Hematopoietic multipotent progenitor cell (in vitro differentiated cells): ENCODE measurements at places on chromosomes 6 and 20.
A peak's percentile ranks its signal among the peaks of the same experiment; 100 is the strongest.

DNA sequence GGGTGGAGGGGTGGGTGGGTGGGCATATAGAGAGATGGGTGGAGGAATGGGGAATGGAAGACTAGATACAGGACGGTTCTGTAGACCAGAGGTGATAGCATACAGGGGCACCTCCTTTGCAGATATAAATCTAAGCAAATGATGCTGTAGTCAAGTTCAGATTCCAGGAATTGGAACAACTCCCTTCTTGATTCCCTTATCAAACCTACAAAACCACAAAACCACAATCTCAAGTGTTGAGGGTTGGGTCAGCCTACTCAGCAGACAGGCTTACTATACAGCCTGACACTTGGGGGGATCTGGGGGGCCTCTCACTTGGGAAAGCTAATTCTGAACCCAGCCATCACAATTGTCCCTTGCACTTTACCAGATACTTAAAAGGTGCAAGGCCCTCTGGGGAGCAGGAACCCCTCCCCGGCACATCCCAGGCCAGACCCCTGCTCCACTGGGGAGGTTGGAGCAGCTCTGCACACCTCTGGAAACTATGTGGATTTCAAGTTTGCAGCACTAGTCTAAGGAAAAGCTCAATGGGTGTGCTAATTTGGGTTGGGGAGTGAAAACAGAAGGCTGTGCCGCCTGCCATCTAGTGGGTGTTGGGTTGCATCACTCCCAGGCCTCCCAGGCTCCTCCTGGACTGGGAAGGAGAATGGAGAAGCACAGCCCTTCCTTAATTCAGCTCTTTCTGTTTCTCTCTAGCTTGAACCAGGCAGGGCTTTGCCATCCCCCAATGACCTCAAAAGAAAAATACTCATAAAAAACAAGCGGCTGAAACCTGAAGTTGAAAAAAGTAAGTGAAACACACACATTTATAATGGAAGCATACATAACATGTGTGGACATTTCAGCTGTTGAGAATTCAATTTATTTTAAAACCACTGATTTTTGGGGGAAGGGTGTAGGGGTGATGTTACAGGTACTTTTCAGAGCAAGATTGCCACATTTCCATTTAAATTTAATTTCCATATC is 121.2 kb upstream of the LAMP5 start:
- no peak for DNase-seq

DNA sequence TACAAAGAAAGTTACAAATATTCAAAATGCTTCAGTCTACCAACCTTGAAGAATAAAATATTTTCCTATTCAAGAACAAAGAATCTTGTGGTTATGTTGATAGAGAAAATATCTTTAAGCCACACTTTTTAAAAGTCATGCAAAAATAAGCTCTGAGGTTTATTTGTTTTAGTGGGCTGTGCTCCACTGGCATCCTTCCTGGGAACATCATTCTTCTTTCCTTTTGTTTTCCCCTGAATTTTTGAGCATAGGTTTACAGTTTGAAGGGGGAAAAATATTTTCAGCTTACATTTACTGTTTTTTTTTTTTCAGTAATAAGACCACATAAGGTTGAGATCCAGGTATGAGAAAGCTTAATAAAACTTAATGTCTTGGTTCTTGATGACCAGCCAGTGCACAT is 72.0 kb upstream of the BACH2 start:
- no peak for DNase-seq

- DNase-seq = no peak
These were observed 128.6 kb upstream of the PLCB4 start for GRCh38 chr20:8940326-8940725.

DNA sequence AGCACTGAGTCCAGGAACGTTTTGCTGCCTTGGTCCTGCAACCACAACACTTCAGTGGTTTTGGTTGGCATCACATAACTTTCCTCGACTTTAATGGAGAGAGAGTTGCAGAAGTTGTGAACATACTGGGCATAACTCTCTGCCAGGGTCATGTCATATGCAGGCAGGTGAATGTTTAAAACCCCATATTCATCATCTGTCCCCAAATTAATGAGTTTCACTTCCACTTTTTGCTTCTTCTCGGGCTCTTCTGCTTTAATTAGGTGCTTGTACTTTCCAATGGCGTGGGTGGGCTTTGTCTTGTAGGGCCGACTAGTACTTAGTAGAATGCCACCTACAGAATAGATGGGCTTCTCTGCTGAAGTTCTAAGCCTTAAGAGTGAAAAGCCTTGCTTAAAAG is 45.2 kb upstream of the TFAP2A start:
- DNase-seq = no peak

DNA sequence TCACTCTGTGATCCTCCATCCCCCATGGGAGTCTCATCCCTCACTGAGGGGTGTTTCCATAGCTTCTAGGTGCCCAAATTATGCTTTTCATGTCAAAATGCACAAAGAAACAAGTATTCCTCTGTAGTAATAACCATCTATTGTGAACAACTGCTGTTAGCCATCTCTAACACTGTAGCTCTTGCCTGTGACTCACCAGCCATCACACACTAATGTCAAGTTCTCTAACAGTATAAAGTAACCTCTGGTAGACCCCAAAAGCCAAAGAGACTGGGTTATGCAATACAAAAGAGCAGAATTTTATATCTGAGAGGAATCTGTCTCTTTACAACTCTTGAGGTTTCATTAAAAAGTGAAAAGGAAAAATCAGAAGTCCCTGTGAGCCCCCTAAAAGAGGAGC is 25.4 kb upstream of the IYD start:
- DNase-seq = peak; percentile 35

- no peak for DNase-seq
These were observed 509.1 kb downstream of the PKHD1 start for GRCh38 chr6:51578362-51578761.

- no peak for DNase-seq
These were observed 586 bp upstream of the NQO2 start for GRCh38 chr6:2998998-2999617.

- no peak for DNase-seq
These were observed 127.4 kb upstream of the LY86 start for GRCh38 chr6:6461138-6461537.

DNA sequence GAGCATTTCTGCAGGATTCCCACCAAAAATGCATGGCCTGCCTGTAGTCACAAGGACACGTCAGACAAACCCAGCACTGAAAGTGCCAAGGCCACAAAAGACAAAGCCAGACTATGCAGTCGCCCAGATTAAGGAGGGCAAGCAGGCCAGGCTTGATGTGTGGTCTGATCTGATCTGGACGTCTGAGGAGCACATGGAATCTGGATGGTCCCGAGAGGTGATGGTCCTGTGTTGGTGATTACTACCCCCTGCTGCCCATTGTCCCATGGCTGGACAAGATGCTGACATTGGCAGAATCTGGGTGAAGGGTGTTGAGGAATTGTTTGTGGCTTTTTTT is 17.1 kb downstream of the NPEPL1 start:
- no peak for DNase-seq

DNA sequence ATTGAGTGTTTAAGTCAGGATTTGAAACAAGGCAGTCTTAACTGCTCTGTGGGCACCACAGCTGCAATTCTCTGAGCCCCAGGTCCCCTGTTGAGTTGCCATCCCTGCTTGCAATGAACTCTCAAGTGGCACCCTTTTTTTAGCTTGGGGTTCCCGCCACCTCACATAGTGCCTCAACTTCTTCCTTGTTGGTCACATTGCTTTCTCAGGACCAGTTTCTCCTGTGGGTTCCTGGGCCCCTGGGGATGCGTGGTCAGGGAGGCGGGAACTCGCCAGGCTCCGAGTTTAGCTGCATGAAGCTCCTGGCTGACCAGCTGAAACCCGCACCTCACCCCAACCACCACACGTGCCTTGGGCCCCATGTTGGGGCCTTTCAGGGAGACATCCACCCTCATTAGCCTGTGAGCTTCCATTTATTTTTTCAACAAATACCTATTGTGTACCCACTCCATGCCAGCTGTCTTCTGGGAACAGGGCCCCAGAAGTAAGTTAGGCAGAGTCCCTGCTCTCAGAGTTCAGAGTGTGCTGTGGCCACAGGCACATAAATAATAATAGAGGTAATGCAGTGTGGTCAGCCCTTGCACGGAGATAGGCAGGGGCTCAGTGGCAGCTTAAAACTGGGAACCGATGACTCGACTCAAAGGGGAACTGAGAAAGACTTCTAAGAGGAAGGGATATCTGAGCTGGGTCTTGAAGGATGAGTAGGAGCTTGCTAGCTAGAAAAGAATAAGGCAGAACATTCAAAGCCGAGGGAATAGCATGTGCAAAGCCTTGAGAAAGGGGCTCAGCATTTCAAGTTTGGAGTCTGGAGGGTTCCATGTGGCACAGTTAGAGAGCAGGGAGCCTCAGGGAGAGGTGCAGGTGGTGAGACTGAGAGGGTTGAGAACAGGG is 33.9 kb upstream of the FAM83D start:
- DNase-seq = no peak

- DNase-seq = no peak
These were observed 5.2 kb upstream of the SLCO4A1 start for GRCh38 chr20:62637110-62637509.

GRCh38 chr6:74607934-74608333 is 597.9 kb downstream of the COL12A1 start:
- no peak for DNase-seq

- DNase-seq = no peak
These were observed 84.7 kb downstream of the PHACTR3 start for GRCh38 chr20:59688999-59689398.
